ENCODE measurements at places on chromosomes 7 and 10.

GRCh38 chr10:127044186-127044585, 139.0 kb downstream of the DOCK1 start:
- no peak for DNase-seq

DNA sequence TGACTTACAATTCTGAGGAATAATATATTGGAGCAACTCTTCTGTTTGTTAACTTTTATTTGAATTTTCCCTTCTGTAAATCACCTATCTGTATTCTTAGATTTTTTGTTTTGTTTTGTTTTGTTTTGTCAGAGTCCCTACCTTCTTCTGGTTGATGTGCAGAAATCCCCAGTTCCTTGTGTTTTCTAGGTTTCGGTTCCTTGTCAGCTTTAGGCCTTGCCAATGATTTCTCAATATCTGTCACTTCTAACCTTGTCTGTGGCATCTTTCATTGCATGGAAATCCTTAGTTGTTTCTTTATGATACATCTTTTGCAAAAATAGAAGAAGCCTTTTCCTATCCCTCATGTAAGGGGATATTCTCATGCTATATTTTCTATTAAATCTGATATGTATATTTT, 21.7 kb upstream of the ST8SIA6 start:
- no peak for DNase-seq

DNA sequence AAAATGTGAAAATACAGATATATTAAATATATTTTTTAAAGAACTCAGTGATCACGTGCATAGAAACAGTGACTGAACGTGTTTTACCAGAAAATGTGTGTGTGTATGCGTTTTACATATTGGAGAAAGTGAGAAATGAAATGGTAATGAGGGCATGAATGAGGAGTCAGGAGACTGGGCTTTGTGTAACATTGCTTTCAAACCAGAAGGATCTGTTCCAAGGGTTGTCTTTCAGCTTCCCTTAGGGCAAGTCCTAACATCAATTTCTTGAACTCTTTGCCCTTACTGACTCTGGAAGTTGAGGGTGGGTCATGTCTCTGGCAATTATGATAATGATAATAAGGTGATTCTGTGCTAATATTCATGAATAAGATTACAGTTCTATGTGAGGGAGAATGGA, 557.3 kb downstream of the PHTF2 start:
- no peak for DNase-seq

GRCh38 chr10:49362596-49363260, 33.2 kb downstream of the DRGX start:
- no peak for DNase-seq

DNA sequence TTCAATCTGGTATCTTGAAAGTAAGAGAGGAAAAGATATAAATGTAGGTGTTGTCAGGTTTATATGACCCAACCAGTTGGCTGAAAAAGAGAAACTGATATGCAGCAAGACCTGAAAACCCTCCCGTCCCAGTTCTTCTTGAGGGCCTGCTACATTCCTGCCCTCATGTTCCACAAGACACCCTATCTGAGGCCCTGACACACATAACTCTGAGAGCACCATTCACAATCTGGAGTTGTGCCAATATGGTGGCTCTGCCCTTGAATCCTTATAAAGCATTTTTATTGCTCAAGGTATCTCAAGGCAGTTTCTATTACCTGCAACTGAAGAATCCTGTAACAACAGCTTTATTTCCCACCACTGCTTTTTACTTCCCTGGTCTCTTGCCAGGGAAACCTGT, 17.0 kb downstream of the XPNPEP1 start:
- no peak for DNase-seq

GRCh38 chr10:20573924-20574323, 323.2 kb downstream of the NEBL start:
- DNase-seq = no peak

DNA sequence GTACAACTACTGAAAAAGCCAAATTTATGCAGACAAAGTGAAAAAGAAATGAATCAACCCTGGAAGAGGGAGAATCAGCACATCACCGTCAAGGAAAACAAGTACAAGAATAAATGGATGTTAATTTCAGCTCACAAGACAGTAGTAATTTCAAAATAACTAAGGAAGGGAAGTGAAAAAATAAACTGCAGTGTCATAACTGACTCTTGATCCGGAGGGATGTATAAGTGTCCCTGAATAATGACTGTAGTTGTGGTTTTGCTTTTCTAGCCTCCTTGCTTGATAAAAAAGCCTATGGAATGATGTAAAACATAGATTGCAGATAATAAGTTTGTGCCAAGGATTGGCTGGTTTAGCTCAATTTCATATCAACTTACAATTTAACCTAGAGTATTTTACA, 721.1 kb upstream of the C7orf33 start:
- DNase-seq = no peak

DNA sequence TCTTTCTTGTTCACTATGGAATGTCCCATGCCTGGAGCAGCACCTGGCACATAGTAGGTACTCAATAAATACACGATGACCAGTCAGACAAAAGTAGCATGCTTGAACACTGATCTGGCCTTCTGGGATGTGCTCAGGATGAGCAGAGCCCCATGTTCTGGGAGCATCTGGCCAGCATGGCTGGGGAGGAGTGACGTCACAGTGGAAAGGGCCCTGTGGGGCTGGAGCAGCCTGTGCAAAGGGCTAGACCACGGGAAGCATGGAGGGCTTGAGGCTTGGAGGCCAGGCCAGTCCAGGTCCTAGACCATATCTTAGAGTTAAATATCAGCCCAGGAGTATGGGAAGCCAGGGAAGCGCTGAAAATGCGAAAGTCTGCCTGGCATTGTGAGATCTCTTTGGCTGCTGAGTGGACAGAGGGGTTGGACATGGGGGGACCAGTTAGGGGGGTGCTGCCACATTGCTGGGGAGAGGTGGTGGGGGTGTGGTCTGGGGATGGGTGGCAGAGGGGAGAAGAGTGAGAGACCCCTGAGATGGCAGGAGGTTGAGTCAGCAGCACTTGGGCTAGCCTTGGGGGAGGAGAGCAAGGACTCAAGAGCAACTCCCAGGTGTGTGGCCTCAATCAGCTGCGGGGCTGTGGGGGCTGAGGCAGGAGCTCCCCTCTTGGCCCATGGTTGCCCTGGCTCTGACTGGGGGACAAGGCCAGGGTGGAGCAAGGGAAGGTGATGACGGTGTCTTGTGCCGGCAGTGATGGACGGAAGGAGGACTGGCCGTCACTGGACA, 34.9 kb downstream of the ZCCHC24 start:
- DNase-seq = no peak

GRCh38 chr10:96992721-96993120, 160.6 kb downstream of the LCOR start:
- no peak for DNase-seq

DNA sequence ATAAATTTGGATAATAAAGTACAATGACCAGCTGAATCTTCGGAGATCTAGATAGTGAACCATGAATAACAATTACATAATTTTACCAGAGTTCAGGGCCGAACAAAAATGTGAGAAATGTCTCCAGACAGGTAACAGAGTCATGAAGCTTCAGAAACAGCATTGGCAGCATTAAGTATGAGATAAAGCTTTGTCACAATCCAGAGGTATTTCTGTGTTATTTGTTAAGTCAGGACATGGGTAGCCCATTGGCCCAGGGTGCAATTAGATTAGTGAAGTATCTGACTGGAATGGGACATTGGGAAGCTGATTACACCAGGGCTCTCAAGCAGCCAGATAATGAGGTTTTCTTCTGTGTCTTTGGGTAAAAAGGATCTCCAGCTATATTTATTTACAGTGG, 184.2 kb upstream of the PPP1R3A start:
- DNase-seq = no peak

DNA sequence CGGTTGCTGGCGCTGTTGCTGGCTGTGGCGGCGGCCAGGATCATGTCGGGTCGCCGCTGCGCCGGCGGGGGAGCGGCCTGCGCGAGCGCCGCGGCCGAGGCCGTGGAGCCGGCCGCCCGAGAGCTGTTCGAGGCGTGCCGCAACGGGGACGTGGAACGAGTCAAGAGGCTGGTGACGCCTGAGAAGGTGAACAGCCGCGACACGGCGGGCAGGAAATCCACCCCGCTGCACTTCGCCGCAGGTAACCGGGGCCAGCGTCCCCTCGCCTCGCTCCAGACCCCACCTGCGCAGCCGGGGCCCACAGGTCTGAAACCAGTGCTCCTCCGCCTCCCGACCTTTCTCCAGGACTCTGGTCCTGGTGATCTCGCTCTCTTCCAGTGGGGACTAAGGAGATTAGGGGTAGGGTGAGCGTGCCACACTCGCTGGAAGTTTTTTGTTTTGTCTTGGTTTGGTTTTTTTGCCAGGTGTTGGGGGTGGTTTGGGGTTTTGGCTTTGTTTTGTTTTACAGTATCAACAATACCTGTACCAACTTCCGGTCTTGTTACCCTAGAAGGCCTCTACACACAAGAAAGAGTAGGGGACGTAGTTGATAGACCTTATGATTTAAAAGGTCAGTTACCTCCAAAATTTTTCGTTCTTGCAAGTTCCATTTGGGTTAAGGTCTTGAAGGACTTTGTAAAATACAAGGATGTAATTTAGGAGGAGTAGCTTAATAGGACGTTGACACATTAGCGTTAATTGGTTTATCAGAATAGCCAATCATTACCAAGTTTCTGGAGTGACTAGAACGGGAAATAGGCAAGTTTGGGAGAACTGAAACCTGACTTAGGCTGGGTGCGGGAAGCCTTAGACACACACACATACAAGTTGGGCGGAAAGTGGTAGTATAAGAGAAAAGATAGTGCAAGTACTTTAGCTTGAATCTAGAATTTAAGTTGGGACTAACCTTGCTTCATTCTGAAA, 704 bp downstream of the TNKS2 start:
- DNase-seq = peak; percentile 55

- no peak for DNase-seq
These were observed 35.2 kb upstream of the NPSR1 start for GRCh38 chr7:34622771-34623250.

DNA sequence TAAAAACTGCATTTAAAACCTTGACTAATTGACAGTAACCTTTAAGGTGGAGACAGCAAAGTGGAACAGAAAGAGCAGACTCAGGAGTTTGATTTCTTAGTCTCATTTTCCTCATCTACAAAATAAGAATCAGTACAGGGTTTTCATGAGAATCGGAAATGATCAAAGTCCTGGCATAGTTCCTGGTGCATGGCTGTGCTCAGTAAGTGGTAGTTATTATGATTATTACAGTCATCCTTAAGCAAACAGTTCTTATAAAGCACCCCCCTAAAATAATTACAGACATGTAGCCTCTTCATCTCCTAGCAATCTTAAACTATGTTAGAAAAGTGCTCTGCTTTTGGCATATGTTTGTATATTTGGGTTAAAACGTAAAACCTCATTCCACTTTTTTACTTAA, 18.0 kb downstream of the NEBL start:
- no peak for DNase-seq

DNA sequence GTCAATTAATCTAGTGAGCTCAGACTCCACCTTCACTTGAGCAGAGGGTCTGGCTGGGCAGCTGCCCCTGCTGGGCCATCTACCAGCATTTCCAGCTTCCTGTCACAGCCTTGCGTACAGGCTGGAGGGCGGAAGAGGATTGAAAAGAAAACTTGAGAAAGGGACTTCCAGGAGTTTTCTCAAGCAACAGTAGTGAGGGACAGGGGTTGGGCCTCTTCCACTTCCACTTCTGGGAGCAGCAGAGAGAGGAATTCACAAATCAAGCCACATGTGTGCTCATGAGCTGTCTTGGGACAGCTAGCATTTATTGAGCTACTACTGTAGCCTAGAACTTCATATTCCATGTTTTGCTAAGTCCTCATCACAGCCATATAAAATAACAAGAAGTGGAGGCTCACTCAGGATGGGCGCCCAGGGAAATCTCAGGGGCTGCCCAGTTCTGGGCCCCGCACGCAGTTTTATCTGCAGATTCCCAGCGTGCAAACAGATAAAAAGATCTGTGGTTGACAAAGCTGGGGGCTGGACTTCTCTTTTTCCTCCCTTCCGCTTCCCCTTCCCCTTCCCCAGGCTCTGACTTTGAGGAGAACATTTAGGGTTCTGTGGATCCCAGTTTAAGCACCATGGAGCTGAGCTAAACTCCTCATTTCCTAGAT, 135.8 kb downstream of the RGS10 start:
- no peak for DNase-seq

DNA sequence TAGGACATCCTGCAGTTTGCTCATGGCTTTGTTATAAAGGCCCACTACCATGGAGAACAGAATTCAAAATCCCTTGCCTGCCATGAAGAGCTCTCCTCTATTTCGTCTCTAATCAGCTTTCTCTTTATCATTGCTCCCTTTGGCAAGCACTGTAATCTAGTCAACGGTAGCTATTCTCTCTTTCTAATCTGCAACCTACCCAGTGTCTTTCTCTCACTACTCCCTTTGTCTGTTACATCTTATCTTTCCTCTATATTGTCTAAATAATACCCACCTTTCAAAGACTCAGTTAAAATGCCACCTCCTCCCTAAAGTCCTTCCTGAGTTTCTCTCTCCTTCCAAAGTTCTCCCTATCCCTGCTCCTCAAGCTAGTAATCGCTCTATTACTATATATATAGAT, 108.1 kb downstream of the FZD1 start:
- DNase-seq = no peak

- DNase-seq = no peak
These were observed 77.5 kb upstream of the GDF10 start for GRCh38 chr10:47222461-47222860.

GRCh38 chr10:116800286-116800929, 48.9 kb upstream of the ENO4 start:
- no peak for DNase-seq

DNA sequence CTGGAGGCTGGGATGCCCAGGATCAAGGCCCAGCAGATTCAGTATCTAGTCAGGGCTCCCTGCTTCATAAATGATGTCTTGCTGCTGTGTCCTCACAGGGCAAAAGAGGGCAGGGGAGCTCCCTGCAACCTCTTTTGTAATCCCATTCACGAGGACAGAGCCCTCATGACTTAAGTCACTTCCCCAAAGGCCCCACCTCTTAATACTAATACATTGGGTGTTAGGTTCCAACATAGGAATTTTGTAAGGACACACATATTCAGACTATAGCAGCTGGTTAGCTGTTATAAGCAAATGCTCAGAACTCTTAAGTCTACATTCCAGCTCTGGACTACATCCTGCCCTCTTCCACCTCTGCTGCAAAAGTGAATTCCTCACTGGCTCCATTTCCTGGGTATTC, 63.0 kb downstream of the VOPP1 start:
- no peak for DNase-seq

- no peak for DNase-seq
These were observed 162.6 kb upstream of the AKR1E2 start for GRCh38 chr10:4663162-4663992.

- no peak for DNase-seq
These were observed 1011.3 kb downstream of the XPNPEP1 start for GRCh38 chr10:108911814-108912541.
